ENCODE measurements at places on chromosomes 1 and 21.
A peak's percentile ranks its signal among the peaks of the same experiment; 100 is the strongest.

DNA sequence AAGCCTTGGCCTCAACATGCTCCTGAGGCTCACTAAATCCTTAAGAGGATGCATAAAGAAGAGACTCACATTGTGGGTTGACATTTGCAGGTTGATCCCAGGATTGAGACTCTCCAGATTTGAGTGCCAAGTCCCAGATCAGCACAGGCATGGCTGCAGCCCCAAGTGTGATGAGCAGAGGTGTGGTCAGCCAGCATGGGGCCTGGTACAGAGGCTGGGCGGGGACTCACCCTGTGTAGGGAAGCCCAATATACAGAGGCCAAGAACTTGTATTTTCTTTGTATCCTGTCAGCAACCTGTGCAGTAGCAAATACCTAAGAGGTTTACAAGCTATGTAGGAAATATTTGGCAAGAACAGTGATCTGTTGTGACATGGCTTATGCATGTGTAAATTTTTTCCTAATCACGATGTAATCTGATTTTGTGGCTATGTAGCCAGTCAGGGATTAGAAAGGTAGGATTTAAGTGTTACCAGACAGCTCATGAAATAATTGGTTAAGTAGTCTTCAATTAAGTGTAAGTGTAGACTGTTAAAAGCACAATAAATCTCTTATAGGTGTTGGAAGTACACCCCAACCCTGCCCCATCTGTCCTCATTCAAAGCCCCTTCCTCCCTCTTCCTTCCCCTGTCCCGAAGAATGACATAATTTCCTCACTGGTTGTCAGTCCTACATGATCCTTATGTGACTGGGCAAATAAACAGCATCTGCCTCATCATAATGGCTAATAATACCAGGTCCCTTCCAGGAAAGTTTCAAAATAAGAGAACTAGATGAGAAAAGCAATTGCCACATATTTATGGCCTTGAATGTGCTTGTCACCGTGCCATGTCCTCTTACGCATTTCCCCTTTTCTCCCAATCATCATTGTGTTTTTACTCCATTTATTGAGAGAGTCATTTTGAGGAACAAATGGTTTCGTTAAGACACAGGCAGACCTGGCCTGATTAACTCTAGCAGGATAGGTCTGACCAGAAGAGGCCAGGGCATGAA lies 120.9 kb downstream of the HLX start:
- DNase-seq = no peak
- H3K27me3 ChIP-seq = no peaks in the 10 kb centered on the region
- H3K27ac ChIP-seq = no peak overlapping the region
- no peaks in the 10 kb centered on the region for H3K36me3 ChIP-seq

GRCh38 chr1:70840260-70840953 lies 207.2 kb downstream of the PTGER3 start:
- no peak for DNase-seq
- no peaks in the 10 kb centered on the region for H3K4me1 ChIP-seq
- no peaks in the 10 kb centered on the region for H3K36me3 ChIP-seq
- H3K27me3 ChIP-seq = no peaks in the 10 kb centered on the region

GRCh38 chr21:19830446-19830845 lies 1167.8 kb upstream of the NCAM2 start:
- no peak overlapping the region for H3K27ac ChIP-seq
- H3K4me1 ChIP-seq = no peaks in the 10 kb centered on the region
- H3K4me3 ChIP-seq = no peak overlapping the region
- no peaks in the 10 kb centered on the region for H3K36me3 ChIP-seq

DNA sequence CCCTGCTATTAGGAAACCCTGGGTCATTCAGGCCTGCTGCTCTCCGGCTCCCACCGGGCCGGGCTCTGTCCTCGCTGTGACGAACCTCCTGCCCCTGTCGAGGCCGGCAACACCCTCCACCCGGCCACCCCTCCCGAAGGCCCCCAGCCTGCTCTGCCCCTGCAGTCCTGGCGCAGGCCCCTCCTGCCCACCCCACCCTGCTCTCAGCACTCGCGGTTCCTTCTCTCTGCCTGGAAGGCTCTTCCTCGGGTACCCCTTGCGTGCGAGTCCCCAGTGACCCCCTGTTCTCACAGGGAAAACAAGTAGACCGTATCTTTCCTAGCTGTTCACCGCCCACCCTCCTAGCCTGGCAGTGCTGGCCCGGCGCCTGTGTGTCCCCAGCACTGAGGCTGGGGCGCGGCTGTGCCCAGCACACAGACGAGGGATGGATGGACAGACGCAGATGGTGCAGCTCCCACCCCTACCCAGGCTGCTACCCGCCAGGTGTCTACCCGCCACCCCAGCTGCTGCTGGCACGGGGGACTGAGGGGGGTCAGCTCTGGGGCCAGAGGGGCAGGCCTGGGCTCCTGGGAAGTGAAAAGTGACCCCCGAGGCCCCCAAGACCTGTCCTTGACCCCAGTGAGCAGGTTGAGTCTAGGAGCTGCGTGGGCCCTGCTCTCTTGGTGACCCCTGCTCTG lies 3.1 kb upstream of the VWA1 start:
- peak overlapping the region; percentile 48 for H3K4me3 ChIP-seq
- H3K27me3 ChIP-seq = no peaks in the 10 kb centered on the region
- no peak for DNase-seq
- peak overlapping the region; percentile 45 for H3K27ac ChIP-seq
- H3K36me3 ChIP-seq = no peaks in the 10 kb centered on the region

- no peak overlapping the region for H3K4me3 ChIP-seq
- DNase-seq = no peak
- H3K36me3 ChIP-seq = no peaks in the 10 kb centered on the region
These were observed 231.0 kb upstream of the KIAA0040 start for GRCh38 chr1:175423605-175424004.

GRCh38 chr1:212700223-212700891 lies 717 bp upstream of the BATF3 start:
- H3K4me3 ChIP-seq = peak overlapping the region; percentile 75
- DNase-seq = peak; percentile 50
- H3K27ac ChIP-seq = no peak overlapping the region

GRCh38 chr1:176531036-176531435 lies 68.1 kb downstream of the PAPPA2 start:
- H3K4me3 ChIP-seq = no peak overlapping the region
- H3K36me3 ChIP-seq = no peaks in the 10 kb centered on the region
- H3K27ac ChIP-seq = no peak overlapping the region
- H3K4me1 ChIP-seq = peaks cover 60% of the 10 kb centered on the region
- DNase-seq = no peak

- peaks cover 72% of the 10 kb centered on the region for H3K36me3 ChIP-seq
- no peaks in the 10 kb centered on the region for H3K4me1 ChIP-seq
- no peaks in the 10 kb centered on the region for H3K27me3 ChIP-seq
These were observed 47.8 kb downstream of the PACC1 start for GRCh38 chr1:212366901-212367300.

DNA sequence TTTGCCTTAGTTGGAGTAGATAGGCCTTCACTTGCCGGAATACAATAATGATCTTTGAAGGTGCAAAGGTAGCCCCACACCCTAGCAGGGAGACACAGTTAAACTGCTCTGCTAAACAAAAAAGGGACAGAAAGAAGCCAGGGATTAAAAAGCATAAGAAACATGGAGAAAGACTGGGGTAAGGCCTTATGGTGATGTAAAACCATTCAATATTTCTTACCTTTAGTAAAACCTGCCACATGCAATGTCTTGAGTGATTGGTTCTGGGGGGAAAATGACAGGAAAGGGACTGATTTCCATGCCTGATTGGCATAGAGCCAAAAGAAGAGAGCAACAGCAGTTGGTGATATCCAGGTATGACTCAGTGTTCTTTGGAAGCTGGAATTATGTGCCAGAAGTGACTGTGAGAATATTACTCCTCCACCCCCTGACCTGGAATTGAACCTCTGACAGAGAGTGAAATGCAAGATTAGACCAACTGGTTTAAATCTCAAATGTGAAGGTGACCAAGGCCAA lies 8.1 kb downstream of the DNASE2B start:
- H3K4me1 ChIP-seq = no peaks in the 10 kb centered on the region
- H3K27me3 ChIP-seq = no peaks in the 10 kb centered on the region
- no peaks in the 10 kb centered on the region for H3K36me3 ChIP-seq
- H3K4me3 ChIP-seq = no peak overlapping the region
- H3K27ac ChIP-seq = no peak overlapping the region
- no peak for DNase-seq

- peaks cover 2% of the 10 kb centered on the region for H3K27me3 ChIP-seq
- peaks cover 40% of the 10 kb centered on the region for H3K4me1 ChIP-seq
- H3K36me3 ChIP-seq = peaks cover 5% of the 10 kb centered on the region
- H3K4me3 ChIP-seq = peak overlapping the region; percentile 14
- H3K27ac ChIP-seq = peak overlapping the region; percentile 46
These were observed 19.7 kb upstream of the RIPK4 start for GRCh38 chr21:41786509-41786987.

DNA sequence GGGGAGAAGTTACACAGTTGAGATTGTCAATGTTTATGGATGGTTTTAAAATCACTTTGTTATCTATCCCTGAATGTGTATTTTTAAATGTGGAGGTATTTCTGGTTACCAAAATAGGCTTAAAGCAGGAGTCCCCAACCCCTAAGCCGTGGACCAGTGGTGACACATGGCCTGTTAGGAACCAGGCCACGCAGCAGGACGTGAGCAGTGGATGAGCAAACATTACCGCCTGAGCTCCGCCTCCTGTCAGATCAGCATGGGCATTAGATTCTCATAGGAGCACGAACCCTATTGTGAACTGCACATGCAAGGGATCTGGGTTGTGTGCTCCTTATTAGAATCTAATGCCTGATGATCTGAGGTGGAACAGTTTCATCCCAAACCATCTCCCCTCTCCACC lies 151.6 kb downstream of the GALNT2 start:
- H3K4me3 ChIP-seq = no peak overlapping the region
- peaks cover 8% of the 10 kb centered on the region for H3K36me3 ChIP-seq
- H3K4me1 ChIP-seq = peaks cover 6% of the 10 kb centered on the region

- H3K4me1 ChIP-seq = peaks cover 18% of the 10 kb centered on the region
- H3K27me3 ChIP-seq = peaks cover 38% of the 10 kb centered on the region
- no peaks in the 10 kb centered on the region for H3K36me3 ChIP-seq
- no peak overlapping the region for H3K4me3 ChIP-seq
- H3K27ac ChIP-seq = no peak overlapping the region
- no peak for DNase-seq
These were observed 125.8 kb downstream of the PTPRU start for GRCh38 chr1:29362116-29362515.

- H3K36me3 ChIP-seq = peaks cover 5% of the 10 kb centered on the region
- DNase-seq = no peak
- peaks cover 9% of the 10 kb centered on the region for H3K4me1 ChIP-seq
- H3K4me3 ChIP-seq = peak overlapping the region; percentile 76
- no peak overlapping the region for H3K27ac ChIP-seq
These were observed 2.0 kb downstream of the KCNA3 start for GRCh38 chr1:110672753-110673108.

DNA sequence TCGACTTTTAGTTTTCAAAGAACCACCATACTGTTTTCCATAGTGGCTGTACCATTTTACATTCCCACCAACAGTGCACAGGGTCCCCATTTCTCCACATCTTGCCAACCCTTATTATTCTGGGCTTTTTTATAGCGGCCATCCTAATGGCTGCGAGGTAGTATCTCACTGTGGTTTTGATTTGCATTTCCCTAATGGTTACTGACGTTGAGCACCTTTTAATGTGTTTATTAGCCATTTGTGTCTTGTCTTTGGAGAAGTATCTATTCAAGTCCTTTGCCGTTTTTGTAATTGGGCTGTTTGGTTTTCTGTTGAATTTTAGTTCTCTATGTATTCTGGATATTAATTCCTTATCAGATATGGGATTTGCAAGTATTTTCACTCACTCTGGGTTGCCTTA lies 22.3 kb upstream of the KCNAB2 start:
- H3K4me1 ChIP-seq = peaks cover 4% of the 10 kb centered on the region
- H3K4me3 ChIP-seq = no peak overlapping the region
- no peak overlapping the region for H3K27ac ChIP-seq

DNA sequence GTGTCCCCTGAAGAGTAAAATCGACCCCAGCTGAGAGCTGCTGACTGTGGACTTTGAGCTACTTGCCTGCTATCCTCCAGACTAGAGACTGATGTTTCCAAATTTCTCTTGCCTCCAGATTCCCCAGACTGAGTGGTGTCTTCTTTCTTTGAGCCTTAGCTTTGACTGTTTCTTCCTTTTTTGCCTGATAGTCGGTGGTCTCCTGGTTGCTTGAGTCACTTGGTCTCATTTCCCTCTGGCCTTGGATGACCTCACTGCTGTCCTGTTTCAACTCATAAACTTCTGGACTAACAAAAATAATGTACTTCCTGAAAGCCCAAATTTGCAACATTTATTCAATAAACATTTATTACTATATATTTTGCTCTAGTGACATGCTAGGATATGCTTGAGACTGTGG lies 52.9 kb upstream of the DIPK1A start:
- H3K4me1 ChIP-seq = peaks cover 14% of the 10 kb centered on the region
- peaks cover 3% of the 10 kb centered on the region for H3K27me3 ChIP-seq
- no peaks in the 10 kb centered on the region for H3K36me3 ChIP-seq

DNA sequence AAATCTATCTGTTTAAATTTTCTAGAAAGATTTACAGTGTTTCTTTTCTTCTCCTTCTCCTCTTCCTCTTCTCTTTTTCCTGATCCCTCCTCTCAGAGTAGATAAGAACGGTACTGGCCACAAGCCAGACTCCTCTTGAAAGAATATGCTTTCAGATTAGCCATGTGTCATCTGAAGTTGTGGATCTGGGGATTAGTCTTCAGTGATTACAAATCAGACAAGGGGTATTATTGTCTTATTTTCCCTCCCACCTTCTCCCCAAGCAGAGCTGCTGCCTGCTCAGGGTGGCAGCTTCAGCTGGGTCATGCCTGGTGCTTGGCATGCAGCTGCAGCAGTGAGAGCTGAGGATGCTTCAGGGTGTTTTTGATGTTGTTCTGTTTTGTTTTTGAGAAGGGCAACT lies 42.7 kb downstream of the SGIP1 start:
- H3K4me1 ChIP-seq = no peaks in the 10 kb centered on the region
- no peak overlapping the region for H3K27ac ChIP-seq
- DNase-seq = no peak
- no peaks in the 10 kb centered on the region for H3K36me3 ChIP-seq
- no peak overlapping the region for H3K4me3 ChIP-seq

GRCh38 chr1:88472298-88472697 lies 211.8 kb upstream of the PKN2 start:
- H3K4me1 ChIP-seq = peaks cover 12% of the 10 kb centered on the region
- no peak overlapping the region for H3K27ac ChIP-seq
- H3K4me3 ChIP-seq = no peak overlapping the region
